CD4-positive, alpha-beta T cell treated with Interleukin-6 for 4 hours (primary cell): ENCODE measurements at places on chromosomes 5 and 9.

GRCh38 chr5:173925449-173926071, 37.4 kb downstream of the CPEB4 start:
- DNase-seq = peak; percentile 67

DNA sequence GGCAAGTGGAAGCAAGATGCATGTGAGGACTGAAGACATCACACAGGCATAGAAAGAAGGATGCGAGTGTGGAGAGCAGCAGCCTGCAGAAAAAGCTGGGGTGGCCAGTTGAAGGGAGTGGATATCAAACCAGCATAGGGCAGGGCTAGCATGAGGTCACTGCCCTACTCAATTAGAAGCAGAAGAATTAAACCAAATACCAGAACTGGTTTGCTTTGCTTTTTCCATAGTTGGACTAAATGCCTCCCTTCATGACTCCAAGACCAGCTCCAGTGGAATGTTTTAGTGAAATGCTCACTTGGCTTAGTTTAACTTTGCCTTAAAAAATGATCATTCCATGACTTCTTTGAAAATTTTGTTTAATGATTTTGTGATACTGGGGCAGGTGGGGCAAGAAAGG, 45.8 kb downstream of the TMEM167A start:
- no peak for DNase-seq

- no peak for DNase-seq
These were observed 185.0 kb upstream of the ELL2 start for GRCh38 chr5:96146675-96147074.

- DNase-seq = no peak
These were observed 348.4 kb downstream of the BRINP1 start for GRCh38 chr9:119020730-119021333.

GRCh38 chr5:130520211-130520610, 615.9 kb downstream of the CHSY3 start:
- no peak for DNase-seq

DNA sequence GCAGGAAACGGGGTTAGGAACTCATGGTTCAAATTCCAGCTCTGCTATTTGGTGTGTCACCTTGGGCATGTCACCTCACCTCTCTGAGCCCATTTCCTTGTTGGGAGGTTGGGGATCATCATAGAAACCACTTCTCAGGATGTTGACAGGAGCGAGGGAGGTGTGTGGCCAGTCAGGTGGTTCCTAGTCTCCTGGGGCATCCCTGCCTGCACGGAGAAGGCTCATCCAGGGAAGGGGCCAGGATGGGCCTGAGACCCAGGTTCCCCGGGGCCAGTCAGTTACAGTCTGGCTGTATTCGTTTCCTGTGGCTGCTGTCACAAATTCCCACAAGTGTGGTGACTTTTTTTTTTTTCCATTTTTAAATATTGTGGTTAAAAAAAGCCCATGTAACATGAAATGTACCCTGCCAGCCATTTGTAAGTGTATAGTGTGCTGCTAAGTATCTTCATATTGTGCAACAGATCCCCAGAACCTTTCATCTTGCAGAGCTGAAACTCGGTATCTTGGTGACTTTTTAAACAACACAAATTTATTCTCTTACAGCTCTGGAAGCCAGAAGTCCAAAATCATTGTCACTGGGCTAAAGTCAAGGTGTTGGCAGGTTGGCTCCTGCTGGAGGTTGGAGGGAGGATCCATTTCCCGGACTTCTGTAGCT, 78.7 kb upstream of the UNC5A start:
- DNase-seq = no peak

DNA sequence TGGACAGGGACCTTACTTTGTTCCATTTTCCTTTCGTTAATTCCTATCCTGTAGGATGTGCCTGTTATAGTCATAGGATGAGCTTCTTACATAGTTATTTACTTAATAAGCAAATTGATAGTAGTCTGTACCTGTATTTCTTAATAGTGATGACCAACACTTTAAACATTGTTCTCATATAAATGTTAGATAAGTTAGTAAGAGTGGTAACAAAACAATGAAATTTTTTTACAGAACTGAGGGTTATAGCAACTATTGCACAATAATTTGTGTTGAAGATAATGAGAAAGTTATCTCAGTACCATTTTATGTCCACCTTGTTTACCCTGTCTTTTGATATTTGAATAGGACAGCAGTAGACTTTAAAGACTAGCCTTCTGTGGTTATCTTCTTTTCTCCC, 162.9 kb upstream of the ELL2 start:
- no peak for DNase-seq
